Regular cardiac myocyte (primary cell): ENCODE measurements at places on chromosomes 2 and 18. TPM values are rescaled to one million over a fixed set of nuclear protein-coding genes. Genes with fewer than 3 reads are reported as not detected.

STARD6 gene
- total RNA-seq = 0.28 TPM in 1 of 2 replicates, not detected in the other

STAT4 gene
- total RNA-seq = 1.7 and 11.6 TPM in 2 replicates

SERPINB3 gene
- total RNA-seq = not detected in 2 replicates

TUBA4B gene
- not detected in 2 replicates for total RNA-seq

FAM110C gene
- total RNA-seq = under 0.01 and 1.4 TPM in 2 replicates

MEP1B gene
- total RNA-seq = under 0.01 TPM in 1 of 2 replicates, not detected in the other

MRPL53 gene
- total RNA-seq = 37.5 and 47.0 TPM in 2 replicates

SERPINB12 gene
- total RNA-seq = not detected in 2 replicates

ATOH8 gene
- 28.2 and 28.6 TPM in 2 replicates for total RNA-seq

EVA1A gene
- total RNA-seq = 67.1 and 80.3 TPM in 2 replicates

CDC42EP3 gene
- 39.5 and 70.2 TPM in 2 replicates for total RNA-seq

VWA3B gene
- total RNA-seq = not detected in 2 replicates

GRB14 gene
- total RNA-seq = 6.2 and 12.8 TPM in 2 replicates

SCN2A gene
- 0.77 and 2.0 TPM in 2 replicates for total RNA-seq

SLC16A14 gene
- total RNA-seq = 0.58 and 2.3 TPM in 2 replicates

SLC4A3 gene
- total RNA-seq = 0.96 and 4.2 TPM in 2 replicates

SCYGR4 gene
- not detected in 2 replicates for total RNA-seq

GAL3ST2 gene
- 0.19 and 0.85 TPM in 2 replicates for total RNA-seq

AMER3 gene
- not detected in 2 replicates for total RNA-seq

TBC1D8 gene
- 5.8 and 9.0 TPM in 2 replicates for total RNA-seq

SERPINB2 gene
- 0.38 and 2.0 TPM in 2 replicates for total RNA-seq

RAB17 gene
- total RNA-seq = 0.19 and 0.56 TPM in 2 replicates

RSAD2 gene
- 0.85 TPM in 1 of 2 replicates, not detected in the other for total RNA-seq

SPP2 gene
- total RNA-seq = not detected in 2 replicates

SH2D6 gene
- not detected in 2 replicates for total RNA-seq

SNED1 gene
- 4.6 and 10.7 TPM in 2 replicates for total RNA-seq

LOXHD1 gene
- not detected in 2 replicates for total RNA-seq

PPP1R1C gene
- 0.77 and 1.1 TPM in 2 replicates for total RNA-seq

LIMS3 gene
- 1.1 and 1.5 TPM in 2 replicates for total RNA-seq

ALPP gene
- not detected in 2 replicates for total RNA-seq

SERPINB5 gene
- total RNA-seq = under 0.01 TPM in 2 replicates

FN1 gene
- 5,379 and 12,823 TPM in 2 replicates for total RNA-seq

CXCR1 gene
- not detected in 2 replicates for total RNA-seq

TBR1 gene
- total RNA-seq = under 0.01 TPM in 1 of 2 replicates, not detected in the other

MC4R gene
- under 0.01 TPM in 1 of 2 replicates, not detected in the other for total RNA-seq

LHCGR gene
- total RNA-seq = not detected in 2 replicates

KCNF1 gene
- under 0.01 TPM in 1 of 2 replicates, not detected in the other for total RNA-seq

KRTCAP3 gene
- not detected in 2 replicates for total RNA-seq

EIF2B4 gene
- 21.7 and 50.4 TPM in 2 replicates for total RNA-seq

SYT4 gene
- total RNA-seq = not detected in 2 replicates

TMEM247 gene
- total RNA-seq = not detected in 2 replicates

LYG1 gene
- total RNA-seq = 0.19 and 0.85 TPM in 2 replicates

RAB6C gene
- total RNA-seq = under 0.01 TPM in 1 of 2 replicates, not detected in the other

GULP1 gene
- total RNA-seq = 38.7 and 38.9 TPM in 2 replicates

FOXI3 gene
- total RNA-seq = not detected in 2 replicates

SLC23A3 gene
- 0.58 and 1.7 TPM in 2 replicates for total RNA-seq

OSBPL6 gene
- 0.96 and 1.4 TPM in 2 replicates for total RNA-seq

SKOR2 gene
- not detected in 2 replicates for total RNA-seq

ANKRD62 gene
- under 0.01 TPM in 1 of 2 replicates, not detected in the other for total RNA-seq

PCARE gene
- total RNA-seq = not detected in 2 replicates

SGPP2 gene
- total RNA-seq = under 0.01 and 0.28 TPM in 2 replicates

ARHGEF33 gene
- under 0.01 and 0.85 TPM in 2 replicates for total RNA-seq

DCC gene
- total RNA-seq = under 0.01 and 0.19 TPM in 2 replicates

MYO7B gene
- under 0.01 TPM in 2 replicates for total RNA-seq

PTGR3 gene
- 6.8 and 24.3 TPM in 2 replicates for total RNA-seq

OSR1 gene
- 12.1 and 21.4 TPM in 2 replicates for total RNA-seq
